ENCODE measurements at places on chromosomes 13 and 19.

DNA sequence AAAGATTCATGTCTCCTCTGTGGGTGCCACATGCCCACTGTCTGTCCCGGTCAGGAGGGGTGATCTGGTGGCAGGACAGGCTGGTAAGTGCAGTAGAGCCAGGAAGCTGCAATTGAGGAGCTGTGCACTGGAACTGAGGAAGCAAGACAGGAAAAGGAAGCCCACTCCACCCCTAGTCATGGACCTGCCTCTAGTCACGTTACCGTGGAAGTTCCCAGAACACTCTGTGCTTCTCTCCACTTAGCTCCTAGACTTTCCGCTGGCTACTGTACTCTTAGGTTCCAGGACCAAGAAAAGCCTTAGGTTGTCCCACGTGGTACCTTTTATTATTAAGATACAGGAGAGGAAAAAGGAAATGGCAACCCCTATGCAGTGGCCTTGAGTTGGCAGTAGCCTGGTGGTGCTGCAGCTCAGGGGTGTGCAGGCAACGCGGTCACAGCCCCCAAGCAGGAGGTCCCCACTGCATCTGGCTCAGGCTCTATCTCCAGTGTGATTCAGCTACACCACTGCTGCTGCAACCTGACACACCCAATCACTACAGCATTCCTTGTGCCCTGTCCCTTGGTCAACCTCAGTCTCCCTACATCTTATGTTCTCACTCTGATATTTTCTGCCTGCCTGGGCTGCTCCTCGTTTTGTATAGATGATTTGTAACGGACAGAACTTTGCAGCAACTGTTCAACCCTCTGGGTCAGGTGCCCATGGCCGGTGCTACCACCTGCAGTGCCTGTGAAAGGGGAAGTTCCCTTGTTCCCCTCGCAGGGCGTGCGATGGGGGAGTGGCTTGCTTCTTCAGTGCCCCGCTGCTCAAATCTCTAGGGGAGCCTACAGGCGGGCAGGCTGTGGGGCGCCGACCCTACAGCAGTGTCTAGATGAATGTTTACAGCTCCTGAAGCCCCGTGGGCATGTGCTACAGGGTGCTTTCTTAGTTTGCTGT is 24.4 kb upstream of the GPR12 start:
- H3K27me3 ChIP-seq = peaks cover 64% of the 10 kb centered on the region
- H3K36me3 ChIP-seq = no peaks in the 10 kb centered on the region
- peaks cover 8% of the 10 kb centered on the region for H3K4me1 ChIP-seq
- H3K4me3 ChIP-seq = no peak overlapping the region

- H3K27ac ChIP-seq = peak within 1 kb of the TSS; percentile 62
- H3K4me3 ChIP-seq = peak within 1 kb of the TSS; percentile 89
- peak; percentile 94 for DNase-seq
- peaks cover 2% of the 10 kb centered on the region for H3K36me3 ChIP-seq
Measured at GRCh38 chr19:4400135-4400936, at the start of gene SH3GL1. TSS of gene SH3GL1 (minus strand) at chr19:4400547. CDS start at chr19:4400368, 179 bp downstream.

GRCh38 chr19:31356587-31357314 is 7.5 kb upstream of the TSHZ3 start:
- H3K4me3 ChIP-seq = no peak overlapping the region
- no peak overlapping the region for H3K27ac ChIP-seq
- no peaks in the 10 kb centered on the region for H3K36me3 ChIP-seq
- H3K4me1 ChIP-seq = peaks cover 9% of the 10 kb centered on the region
- H3K27me3 ChIP-seq = peaks cover 100% of the 10 kb centered on the region
- no peak for DNase-seq

GRCh38 chr19:18460900-18461299 is 23.0 kb upstream of the ISYNA1 start:
- H3K4me3 ChIP-seq = no peak overlapping the region
- DNase-seq = no peak
- peaks cover 9% of the 10 kb centered on the region for H3K4me1 ChIP-seq
- H3K27ac ChIP-seq = no peak overlapping the region
- H3K36me3 ChIP-seq = no peaks in the 10 kb centered on the region
- no peaks in the 10 kb centered on the region for H3K27me3 ChIP-seq

DNA sequence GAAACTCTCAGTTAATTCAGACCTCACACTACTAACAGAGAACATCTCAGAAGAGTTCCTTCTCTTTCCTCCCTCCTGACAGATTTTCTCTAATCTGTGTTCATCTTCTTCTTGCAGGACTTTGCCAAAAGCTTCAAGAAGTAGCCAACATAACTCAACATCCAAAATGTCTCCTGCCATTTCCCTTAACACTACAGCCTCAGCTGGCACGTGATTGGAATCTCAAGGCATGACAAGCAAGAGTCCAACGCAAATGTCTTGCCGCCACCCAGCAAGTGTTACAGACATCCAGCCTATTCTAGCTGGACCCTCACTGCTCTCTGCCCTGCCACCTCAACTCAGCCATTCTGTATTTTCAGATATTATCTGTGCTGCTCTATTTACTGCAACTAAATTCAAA is 135.1 kb downstream of the DNAJC15 start:
- no peaks in the 10 kb centered on the region for H3K36me3 ChIP-seq
- DNase-seq = no peak
- no peak overlapping the region for H3K4me3 ChIP-seq
- no peaks in the 10 kb centered on the region for H3K27me3 ChIP-seq
- no peaks in the 10 kb centered on the region for H3K4me1 ChIP-seq
- no peak overlapping the region for H3K27ac ChIP-seq

DNA sequence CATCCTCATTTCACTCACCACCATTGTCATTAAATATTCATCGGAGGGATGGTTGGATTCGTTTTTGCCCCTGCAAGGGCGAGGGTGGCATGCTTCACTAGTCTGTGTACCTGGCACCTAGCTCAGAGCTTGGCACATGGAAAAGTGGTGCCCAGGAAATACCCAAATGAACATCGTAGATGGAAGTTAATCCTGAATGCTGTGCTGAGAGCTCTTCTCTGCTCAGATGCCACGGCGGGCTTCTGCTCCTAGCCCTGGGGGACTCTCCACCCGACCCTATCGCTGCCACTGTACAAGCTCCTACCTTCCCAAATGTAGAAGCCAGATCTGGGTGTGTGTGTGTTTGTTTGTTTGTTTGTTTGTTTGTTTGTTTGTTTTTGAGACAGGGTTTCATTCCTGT is 113.0 kb upstream of the ZNF507 start:
- H3K36me3 ChIP-seq = no peaks in the 10 kb centered on the region
- no peak for DNase-seq
- no peak overlapping the region for H3K27ac ChIP-seq
- peaks cover 30% of the 10 kb centered on the region for H3K27me3 ChIP-seq
- no peaks in the 10 kb centered on the region for H3K4me1 ChIP-seq

- no peaks in the 10 kb centered on the region for H3K4me1 ChIP-seq
- peak; percentile 67 for DNase-seq
- H3K27me3 ChIP-seq = peaks cover 26% of the 10 kb centered on the region
- H3K4me3 ChIP-seq = no peak overlapping the region
- H3K36me3 ChIP-seq = no peaks in the 10 kb centered on the region
Measured at GRCh38 chr13:111429064-111429558, 108.7 kb downstream of the TEX29 start.

DNA sequence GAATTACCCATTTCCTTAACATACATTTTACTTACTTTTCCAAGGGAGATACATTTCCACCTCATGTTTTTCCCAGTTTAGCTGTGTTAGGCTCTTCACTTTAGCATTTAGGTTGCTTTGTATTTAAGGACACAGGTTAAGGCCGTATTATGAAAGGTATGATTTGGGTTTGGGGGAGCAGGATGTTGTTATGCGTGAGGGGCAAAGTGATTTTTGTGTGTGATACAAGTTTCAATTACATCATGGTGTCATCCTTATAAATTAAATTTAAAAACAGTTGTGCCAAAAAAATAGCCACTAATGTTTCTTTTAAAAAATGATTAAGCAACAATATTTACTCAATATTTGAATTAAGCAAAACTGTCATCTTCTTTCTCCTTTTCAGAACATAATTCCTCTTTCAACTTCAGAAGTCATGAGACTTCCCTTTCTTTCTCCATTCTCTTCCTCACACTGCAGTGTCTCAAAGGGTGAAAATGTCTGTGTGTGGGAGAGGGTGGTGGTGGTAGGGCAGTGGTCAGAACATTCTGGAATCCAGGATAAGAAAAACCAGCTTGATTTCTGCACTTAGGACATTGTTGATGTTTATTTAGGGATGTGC is 126.2 kb downstream of the KCNRG start:
- H3K36me3 ChIP-seq = peaks cover 3% of the 10 kb centered on the region
- H3K4me1 ChIP-seq = peaks cover 32% of the 10 kb centered on the region
- no peak for DNase-seq
- no peak overlapping the region for H3K27ac ChIP-seq
- H3K27me3 ChIP-seq = peaks cover 27% of the 10 kb centered on the region

DNA sequence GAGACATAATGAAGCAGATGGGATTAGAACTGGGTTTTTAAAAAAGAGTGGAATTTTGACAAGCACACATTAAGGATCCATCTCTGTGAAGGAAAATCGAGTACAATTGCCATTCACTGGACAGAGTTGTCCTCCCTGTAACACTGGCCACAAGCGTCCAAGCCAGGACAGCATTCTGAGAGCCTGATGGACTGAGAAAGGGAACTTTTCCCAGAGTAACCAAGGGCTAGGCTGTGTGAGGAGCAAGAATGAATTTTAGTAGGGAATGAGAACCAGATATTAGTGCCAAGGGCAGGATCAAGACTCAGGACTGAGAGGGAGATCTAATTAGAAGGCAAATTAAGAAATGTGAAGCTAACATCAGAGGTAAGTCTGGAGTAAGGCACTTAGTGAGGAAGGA is 73.1 kb downstream of the DCLK1 start:
- H3K4me1 ChIP-seq = no peaks in the 10 kb centered on the region
- no peak overlapping the region for H3K27ac ChIP-seq
- DNase-seq = no peak

DNA sequence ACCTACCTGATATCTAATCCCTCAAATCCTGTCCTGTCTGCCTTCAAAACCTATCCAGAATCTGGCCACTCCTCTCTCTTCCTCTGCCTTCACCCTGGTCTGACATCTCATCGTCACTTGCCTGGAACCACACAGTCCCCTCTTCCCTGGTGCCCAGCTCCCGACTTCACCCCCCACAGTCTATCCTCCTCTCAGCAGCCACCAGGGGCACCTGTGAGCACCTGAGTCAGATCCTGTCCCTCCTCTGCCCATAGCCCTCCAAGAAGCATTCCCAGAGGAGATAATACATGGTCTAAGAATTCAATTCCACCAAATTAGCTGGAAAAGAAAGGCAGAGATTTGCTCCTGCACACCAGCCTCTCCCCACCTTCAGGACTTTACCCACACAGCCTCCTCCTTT is 48.9 kb downstream of the ZNRF4 start:
- no peak overlapping the region for H3K4me3 ChIP-seq
- peaks cover 6% of the 10 kb centered on the region for H3K4me1 ChIP-seq
- no peak overlapping the region for H3K27ac ChIP-seq

DNA sequence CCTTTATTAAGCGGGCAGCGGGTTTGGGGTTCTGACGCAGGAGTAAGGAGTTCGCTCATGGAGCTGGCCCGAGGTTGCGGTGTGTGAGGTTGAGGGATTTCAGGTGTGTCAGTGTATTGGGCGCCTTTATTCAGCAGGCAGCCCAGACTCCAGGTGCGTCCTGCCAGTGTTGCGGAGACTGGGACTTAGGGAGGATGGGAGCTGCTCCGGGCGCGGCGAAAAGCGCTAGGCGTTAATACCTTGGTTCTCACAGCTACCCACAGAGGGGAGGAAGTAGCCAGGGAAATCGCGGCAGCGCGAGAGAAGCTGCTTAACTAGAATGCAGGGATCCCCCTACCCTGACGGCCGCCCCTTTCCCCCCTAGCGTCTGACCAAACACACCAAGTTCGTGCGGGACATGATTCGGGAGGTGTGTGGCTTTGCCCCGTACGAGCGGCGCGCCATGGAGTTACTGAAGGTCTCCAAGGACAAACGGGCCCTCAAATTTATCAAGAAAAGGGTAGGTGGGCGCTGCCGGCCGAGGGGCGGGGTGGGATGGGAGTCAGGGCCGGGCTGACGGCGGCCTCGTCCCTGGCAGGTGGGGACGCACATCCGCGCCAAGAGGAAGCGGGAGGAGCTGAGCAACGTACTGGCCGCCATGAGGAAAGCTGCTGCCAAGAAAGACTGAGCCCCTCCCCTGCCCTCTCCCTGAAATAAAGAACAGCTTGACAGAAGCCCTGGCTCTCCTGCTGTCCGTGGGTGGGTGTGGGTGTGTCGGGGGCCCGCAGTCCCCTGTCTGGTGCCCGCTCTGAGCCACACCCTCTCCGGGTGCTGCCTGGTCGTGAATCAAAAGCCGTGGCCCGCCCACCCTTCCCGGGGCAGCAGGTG is 1.1 kb downstream of the RPL36 start:
- peaks cover 20% of the 10 kb centered on the region for H3K27me3 ChIP-seq
- peak overlapping the region; percentile 99 for H3K27ac ChIP-seq
- peaks cover 26% of the 10 kb centered on the region for H3K4me1 ChIP-seq
- no peak for DNase-seq
- H3K36me3 ChIP-seq = peaks cover 18% of the 10 kb centered on the region

DNA sequence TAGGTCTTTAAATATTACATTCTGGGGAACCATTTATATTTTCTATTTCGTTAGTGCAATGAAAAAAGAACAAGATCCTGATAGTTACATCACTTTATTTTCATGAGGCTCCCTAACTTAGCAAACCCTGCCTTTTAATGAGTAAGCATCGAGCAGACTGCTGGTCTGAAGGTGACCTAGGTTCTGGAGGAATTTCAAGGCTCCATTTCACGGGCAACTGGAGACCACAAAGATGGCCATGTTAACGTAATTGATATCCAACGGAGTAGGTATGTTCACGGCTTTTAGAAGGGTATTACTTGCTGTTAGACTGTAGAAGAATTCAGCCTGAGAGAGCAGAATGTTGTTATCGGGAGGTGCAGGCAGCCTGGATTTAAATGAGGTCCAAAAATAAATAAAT is 1597.6 kb downstream of the EFNB2 start:
- H3K4me1 ChIP-seq = no peaks in the 10 kb centered on the region
- H3K27me3 ChIP-seq = no peaks in the 10 kb centered on the region

DNA sequence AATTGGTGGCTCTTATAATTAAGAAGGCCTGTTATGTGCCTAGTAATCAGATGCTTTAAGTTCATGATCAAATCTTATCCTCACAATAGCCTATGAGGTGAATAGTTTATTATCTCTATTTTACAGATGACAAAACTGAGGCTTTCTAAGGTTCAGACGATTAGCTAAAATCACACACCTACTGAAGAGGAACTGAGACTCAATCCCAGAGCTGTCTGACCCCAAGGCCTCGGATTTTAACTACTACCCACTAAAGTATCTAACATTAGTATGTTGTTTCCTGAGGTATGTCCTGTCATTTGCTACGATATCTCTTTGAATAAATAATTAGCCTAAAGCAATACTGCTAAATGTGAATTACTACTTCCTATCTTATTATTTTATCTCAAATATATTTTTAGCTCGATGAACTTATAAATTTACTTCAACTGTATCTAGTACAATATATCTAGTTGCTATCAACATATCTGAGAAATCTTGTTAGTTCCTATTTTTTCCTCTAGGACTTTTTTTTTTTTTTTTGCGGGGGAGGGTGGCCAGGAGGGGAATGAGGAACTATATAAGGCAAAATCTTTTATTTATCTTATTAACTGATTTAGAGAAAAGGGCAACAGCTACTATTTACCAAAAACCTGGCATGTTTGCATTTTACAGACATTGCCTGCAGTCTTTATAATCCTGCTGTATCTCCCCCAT is 118.5 kb downstream of the ABCC4 start:
- DNase-seq = no peak
- no peak overlapping the region for H3K27ac ChIP-seq
- peaks cover 25% of the 10 kb centered on the region for H3K36me3 ChIP-seq
- peaks cover 11% of the 10 kb centered on the region for H3K4me1 ChIP-seq
- H3K27me3 ChIP-seq = no peaks in the 10 kb centered on the region
- H3K4me3 ChIP-seq = no peak overlapping the region
